ENCODE measurements at places on chromosomes 1 and 21.

- no peak for DNase-seq
Observed at GRCh38 chr1:6948861-6949260, 163.6 kb downstream of the CAMTA1 start.

- no peak for DNase-seq
Observed at GRCh38 chr1:28956038-28956464, 41.7 kb downstream of the EPB41 start.

DNA sequence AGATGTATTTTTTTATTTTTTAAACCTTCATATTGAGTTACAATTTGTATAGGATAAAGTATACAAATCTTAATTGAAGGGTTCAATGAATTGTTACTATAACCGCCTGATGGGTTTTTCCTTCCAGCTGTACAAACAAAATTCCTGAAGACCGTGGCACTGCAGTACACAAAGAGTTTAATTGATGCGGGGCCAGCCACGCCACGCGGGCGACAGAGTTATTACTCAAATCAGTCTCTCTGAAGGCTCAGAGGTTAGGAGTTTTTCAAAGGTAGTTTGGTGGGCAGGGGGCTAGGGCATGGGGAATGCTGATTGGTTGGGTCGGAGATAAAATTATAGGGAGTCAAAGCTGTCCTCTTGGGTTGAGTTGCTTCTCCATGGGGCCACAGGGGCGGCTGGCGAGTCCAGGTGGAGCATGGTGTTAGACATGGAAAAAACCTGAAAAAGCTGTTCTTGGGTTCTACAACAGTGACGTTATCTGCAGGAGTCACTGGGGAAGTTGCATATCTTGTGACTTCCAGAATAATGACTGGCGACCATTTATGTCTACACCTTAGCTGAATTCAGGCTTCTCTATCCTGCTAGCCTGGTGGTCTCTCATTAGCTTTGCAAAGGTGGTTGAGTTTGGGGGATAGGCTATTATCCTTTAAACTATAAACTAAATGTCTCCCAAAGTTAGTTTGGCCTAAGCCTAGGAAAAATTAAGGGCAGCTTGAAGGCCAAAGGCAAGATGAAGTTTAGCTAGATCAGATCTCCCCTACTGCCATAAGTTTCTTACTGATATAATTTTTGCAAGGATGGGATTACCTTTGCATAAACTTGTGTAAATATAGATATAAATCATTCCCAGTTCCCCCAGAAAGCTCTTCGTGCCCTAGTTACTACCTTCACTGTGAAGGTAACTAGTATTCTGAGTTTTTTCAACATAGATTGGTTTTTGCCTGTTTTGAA, 13.0 kb upstream of the TMEM9 start:
- no peak for DNase-seq

- DNase-seq: no peak
Observed at GRCh38 chr1:152954436-152954835, 7.4 kb downstream of the SPRR5 start.

- DNase-seq: no peak
Observed at GRCh38 chr1:183435497-183435896, 17.3 kb upstream of the NMNAT2 start.

GRCh38 chr1:232868793-232869491, 63.7 kb downstream of the MAP10 start:
- no peak for DNase-seq

DNA sequence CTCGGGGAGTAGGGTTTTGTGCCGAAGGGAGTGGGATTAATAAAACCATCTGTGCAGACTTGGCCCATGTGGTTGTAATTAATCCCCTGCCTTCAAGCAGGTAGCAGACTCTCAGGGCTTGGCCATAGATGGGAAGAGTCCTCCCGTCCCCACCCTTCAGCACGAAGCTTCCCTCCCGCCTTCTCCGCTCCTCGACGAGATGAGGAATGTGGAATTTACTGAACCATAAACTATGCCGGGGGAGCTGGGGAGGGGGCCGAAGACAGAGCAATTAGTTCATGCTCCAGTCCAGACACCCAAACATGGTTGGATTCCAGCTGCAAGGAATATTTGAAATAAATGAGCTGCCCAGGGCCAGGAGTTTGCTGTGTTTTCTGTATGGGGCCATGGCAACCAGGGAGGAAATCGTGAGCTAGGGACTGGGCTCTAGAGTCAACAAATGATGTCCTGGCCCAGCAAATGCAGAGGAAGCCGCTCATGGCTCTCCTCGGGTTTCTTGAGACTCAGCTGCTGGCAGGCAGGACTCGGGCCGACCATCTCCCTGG, 78.8 kb downstream of the SPSB1 start:
- DNase-seq: no peak

GRCh38 chr1:117559139-117559538, 46.7 kb upstream of the TENT5C start:
- no peak for DNase-seq

DNA sequence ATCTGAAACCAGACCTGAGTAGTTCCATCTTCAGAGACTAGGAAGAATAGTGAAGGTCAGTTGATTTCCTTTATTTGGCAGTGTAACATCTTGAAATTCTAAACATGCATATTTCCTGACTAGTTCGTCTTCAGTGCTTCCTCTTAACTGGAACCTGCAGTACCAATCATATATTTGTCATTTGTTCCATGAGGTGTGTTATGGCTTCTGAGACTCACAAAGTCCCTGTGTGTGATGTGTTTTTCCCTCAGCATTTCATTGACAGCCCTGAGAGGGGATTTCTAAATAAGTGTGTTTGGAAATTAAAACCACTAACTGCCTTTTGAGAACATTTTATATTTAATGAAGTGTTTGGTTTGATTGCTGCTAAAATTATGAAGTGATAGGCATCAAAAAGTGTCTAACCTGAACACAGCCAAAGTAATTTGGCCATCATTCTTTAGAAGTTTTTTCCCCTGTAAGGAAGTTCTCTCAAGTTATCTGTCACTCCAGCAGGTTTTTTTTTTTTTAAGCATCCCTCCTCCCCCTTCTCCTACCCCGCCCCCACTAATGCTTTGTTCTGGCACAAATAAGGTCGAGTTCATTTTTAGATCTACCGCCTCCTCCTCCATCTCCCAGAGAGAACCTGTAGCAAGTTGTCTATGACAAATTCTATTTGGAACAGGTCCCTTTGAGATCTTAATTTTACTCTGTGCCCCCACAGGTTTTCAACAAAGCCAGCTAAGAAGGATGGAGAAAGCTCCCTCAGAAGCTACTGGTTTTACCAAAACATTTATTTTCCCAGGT, 61.4 kb downstream of the TMEM200B start:
- no peak for DNase-seq

Data from activated gamma-delta T cell treated with Interleukin-2 at 50 U/mL for 16 hours (primary cell).